ENCODE measurements at places on chromosomes 12 and 14.

DNA sequence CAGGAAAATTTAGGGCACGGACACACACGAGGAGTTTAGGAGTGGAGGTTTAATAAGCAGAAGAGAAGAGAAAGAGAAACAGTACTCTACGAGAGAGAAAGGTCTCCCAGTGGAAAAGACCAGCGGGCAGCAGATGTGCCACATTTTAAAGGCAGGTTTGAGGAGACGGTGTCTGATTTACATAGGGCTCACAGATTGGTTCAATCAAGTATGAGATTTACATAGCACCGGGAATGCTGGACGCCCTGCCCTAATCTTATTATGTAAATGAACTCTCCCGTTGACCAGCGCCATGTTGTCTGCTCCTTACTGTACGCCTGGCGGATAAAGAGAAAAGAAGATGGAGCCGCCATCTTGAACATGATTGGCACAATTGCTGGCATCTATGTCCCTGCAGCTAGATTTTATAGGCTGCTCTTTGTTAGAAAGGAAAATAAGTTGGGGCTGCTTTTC lies 17.9 kb downstream of the NFKBIA start:
- DNase-seq = no peak

DNA sequence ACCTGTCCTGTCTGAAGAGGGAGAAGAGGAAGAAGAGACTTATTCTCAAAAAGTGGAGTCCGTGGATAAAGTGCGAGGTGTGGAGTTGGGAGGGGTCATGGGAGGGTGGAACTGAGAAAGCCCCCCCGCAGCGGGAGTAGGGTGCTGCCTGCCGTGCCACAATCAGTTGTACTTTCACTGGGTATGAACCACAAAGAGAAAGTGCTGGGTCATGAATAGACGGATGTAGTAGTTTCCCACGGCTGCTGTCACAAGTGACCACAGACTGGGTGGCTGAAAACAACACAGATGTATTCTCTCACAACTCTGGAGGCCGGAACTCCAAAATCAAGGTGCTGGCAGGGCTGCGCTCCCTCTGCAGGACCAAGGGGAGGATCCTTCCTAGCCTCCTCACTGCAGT lies 5.5 kb downstream of the DNAH10 start:
- DNase-seq = no peak

- no peak for DNase-seq
Measured at GRCh38 chr14:75734854-75735253, 73.8 kb downstream of the TTLL5 start.

GRCh38 chr14:54577494-54577893 lies 10.6 kb downstream of the SAMD4A start:
- DNase-seq = no peak

DNA sequence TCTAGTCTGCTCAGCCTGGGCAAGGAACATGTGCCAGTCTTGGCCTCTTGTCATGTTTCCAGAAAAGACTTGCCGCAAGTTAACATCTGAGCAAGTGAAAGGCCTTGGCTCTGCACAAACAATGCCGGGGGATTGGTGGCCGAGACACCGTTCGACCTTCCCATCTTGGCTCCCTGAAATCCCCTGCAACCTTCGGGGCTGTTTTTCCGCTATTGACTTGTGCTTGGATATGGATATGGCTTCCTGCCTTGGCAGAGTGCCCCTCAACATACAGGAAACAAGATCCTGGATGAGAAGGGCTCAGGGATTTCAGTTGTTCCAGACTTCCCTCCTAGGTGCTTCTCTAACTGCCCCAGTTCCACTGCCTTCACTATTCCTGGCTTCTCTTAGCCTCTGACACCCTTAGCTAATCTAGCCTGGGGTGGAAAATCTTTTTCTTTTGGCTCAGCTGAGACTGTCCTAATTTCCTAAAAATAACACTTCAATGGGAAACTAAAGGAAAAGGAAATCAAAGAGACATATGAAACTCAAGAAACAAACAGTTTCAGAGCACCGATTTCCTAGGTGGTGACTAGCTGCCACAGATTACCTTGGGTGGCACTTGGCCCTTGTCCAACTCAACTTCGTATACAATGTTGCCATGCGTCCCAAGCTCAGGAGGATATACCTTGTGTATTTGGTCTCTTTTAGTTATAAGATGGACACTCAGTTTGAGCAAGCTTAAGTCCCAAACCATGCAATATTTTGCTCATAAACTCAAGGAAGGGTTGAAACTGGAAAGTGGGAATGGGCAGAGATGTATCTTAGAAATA lies 33.9 kb downstream of the RDH12 start:
- DNase-seq = peak; percentile 20

- peak; percentile 26 for DNase-seq
Measured at GRCh38 chr14:85533861-85534291, 3.9 kb downstream of the FLRT2 start.

- DNase-seq = no peak
Measured at GRCh38 chr12:17206553-17206952, 600.6 kb upstream of the LMO3 start.

- no peak for DNase-seq
Measured at GRCh38 chr14:33720284-33720787, 230.5 kb downstream of the EGLN3 start.

DNA sequence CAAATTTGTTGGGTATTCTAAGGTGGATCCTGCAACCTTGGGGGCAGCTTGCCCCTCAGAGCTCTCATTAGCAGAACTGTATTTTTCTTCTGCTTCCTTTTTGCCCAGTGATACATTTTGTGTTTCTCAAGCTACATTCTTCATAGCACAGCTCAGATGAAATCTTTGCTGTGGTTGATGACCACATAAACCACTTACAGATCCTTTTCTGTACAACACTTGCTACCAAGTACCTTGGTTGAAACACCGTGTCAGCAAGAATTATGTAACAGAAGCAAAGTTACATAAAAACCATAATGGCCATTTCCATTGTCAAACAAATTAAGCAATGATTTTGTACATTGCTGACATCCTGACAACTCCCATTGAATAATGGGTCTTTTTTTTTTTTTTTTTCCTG lies 9.7 kb upstream of the PLBD1 start:
- no peak for DNase-seq

DNA sequence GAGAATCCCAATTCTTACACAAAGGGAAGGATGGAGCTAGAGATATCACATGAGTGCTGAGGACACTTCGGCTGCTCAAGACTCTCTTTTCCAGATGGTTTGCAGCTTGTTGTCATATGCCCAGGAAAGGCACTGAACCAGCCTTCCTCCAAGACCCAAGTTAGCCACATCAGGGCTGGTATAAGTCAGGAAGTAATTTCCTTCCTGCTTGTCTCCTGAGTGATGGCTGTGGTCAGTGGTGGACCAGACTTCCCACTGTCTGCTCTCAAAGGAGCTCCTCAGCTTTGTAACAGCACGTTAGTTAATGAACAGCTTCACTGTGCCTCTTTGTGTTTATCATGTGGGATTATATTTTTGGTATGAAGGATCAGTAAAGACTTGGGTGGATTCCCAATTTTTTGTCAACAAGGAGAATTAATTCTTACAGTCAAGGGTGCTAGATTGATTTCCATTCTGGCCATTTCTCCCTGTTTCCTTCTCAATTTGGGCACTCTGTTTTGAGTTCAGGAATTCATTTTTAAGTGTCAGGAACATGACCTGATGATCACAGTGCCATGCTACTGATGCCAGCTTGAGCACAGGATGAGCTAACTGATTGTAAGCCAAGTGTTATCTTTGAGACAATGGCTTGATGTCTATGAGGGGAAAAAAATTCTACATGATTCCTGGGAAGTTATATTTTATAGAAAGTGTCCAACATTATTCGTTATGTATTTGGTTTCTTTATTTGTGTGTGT lies 145.8 kb downstream of the GCH1 start:
- DNase-seq = no peak

- no peak for DNase-seq
Measured at GRCh38 chr14:56782711-56783110, 27.6 kb downstream of the OTX2 start.

DNA sequence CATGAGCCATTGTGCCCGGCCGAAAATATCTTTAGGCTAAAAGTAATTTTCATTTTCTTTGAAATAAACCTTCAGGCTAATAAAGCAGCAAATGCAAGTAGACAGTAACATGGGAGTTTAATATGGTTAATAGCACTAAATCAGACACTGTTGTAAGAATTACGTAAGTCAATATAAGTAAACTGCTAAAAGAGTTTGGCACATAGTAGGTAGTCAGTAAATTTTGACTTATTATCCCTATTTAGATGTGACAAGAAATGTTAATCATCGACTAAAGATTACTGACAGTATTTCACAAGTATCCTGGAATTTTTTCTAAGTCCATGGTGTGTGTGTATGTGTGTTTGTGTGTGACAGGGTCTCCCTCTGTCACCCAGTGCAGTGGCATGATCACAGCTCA lies 3.9 kb downstream of the PPP4R3A start:
- DNase-seq = no peak

DNA sequence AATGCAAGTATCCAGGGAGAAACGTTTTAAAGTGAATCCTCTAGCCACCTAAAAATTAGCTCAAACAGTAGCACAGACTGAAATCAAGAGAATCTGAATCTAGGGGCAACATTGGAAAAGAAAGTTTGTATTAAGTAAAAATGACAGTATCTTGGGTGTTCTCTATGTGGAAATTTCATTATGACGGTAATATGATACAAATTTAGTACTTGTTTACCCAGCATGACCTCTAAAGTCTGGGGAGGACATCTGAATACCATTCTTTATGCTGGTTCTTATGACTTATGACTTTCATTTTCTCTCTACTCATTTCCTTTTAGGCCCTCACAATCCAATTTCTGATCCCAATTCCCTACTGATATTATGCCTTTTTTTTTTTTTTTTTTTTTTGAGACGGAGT lies 14.0 kb downstream of the GTSF1 start:
- no peak for DNase-seq

GRCh38 chr14:98114122-98114895 lies 1157.7 kb downstream of the BCL11B start:
- DNase-seq = no peak

DNA sequence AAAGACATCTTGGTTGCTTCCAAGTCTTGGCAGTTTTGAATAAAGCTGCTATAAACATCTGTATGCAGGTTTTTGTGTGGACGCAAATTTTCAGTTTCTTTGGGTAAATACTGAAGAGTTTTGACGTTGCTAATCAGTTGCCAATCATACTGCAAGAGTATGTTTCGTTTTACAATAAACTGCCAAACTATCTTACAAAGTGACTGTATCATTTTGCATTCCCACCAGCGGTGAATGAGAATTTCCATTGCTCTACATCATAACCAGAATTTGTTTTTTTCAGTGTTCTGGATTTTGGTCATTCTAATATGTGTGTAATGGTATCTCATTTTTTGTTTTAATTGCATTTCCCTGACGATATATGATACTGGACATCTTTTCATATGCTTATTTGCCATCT lies 190.8 kb upstream of the PARP11 start:
- DNase-seq = no peak

DNA sequence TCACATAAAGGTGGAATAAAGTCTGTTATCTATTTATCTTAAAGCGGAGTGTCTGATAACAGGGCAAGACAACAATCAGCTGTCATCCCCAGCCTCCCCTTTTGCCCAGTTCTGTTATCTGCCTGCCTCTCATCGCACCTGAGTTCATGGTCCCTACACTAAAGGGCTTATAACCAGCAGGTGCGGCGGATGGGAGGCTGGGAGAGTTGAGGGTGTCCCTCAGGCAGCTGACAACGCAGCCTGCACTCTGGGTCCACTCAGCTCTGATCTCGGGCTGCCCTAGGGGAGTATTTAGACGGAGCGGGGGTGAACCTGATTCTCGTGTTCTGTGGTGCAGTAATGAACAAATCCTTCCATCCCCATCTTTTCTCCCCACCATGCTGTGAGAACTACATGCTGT lies 34.0 kb upstream of the JDP2 start:
- DNase-seq = no peak

DNA sequence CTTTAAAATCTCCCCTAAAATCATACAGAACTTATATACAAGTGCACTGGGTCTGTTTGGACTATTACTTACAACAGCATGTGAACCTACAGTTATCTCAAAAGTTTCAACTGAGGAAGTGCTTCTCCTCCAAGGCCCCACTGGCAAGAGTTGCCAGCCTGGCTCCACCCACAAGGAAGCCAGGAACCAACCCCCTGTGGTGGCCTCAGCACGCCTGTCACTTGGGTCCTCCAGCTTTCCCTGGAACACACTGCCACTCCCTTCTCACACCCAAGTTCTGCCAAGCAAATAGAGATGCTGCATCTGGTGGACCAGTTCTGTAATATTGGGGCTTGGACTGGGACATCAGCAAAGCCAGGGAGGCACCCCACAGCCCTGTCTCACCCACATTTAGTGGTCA lies 115.4 kb downstream of the GCH1 start:
- DNase-seq = no peak

GRCh38 chr12:128930606-128931005 lies 77.3 kb downstream of the GLT1D1 start:
- DNase-seq = no peak

DNA sequence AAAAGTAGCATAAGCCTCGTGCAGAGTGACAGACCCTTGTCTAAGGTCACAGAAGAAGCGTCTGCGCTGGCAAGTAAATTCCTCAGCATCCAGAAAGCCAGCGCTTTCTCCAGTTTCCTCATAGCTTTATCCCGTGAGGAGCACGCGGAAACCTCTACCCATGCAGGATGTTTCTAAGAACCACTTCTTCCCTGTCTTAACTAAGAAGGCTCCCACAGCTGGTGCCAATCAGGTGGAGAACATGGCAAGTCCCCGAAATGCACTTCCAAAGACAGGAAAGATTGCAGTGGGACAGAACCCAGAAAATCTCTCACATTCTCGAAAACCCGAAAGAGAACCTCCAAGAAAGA lies 968 bp upstream of the ARID4A start:
- no peak for DNase-seq

DNA sequence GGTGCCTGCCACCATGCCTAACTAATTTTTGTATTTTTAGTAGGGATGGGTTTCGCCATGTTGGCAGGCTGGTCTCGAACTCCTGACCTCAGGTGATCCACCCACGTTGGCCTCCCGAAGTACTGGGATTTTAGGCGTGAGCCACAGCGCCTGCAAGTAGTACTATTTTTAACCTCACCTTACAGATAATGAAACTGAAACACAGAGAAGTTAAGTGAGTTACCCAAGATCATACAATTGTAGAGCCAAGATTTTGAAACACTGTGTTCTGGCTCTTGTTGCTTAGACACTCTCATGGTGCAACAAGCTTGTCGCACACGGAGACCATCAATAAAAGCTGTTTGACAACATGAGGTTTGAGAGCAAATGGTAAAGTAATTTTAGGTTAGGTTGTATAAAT lies 159.1 kb upstream of the LMNTD1 start:
- no peak for DNase-seq

DNA sequence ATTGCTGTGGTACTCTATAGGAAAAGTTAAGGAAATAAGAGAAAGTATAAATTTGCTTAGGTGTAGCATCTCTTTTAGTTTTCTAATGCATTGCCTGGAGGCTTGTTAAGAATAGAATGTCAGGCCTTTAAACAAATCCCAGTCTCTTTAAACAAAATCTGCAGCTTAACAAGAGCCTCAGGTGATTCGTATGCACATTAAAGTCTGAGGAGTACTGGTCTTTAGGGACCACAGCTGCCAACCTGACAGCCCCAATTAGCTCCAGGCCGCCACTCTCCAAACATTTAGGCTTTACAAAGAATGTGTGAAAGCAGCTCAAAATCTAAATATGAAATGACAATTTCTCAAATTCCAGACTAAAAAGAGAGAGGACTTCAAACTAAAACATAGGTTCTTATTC lies 35.7 kb downstream of the PAWR start:
- DNase-seq = no peak

- DNase-seq = peak; percentile 67
Measured at GRCh38 chr12:3295646-3296408, 195.2 kb upstream of the PRMT8 start.

Measured in body of pancreas (tissue), 4 donors.